ENCODE measurements at places on chromosomes 6 and 20. TPM values are rescaled to one million over a fixed set of nuclear protein-coding genes. Genes with fewer than 3 reads are reported as not detected.

CLDN20 gene
- not detected for total RNA-seq

LTB gene
- total RNA-seq = 0.80 TPM

ULBP1 gene
- total RNA-seq = 0.43 TPM

SMPDL3A gene
- total RNA-seq = 7.3 TPM

CD24 gene
- 1.7 TPM for total RNA-seq

KIF25 gene
- not detected for total RNA-seq

RIMS1 gene
- total RNA-seq = 0.93 TPM

TMEM14A gene
- 24.2 TPM for total RNA-seq

TGM3 gene
- total RNA-seq = not detected

SCUBE3 gene
- total RNA-seq = 0.72 TPM

TUBB1 gene
- total RNA-seq = not detected
